Stimulated activated CD4-positive, alpha-beta T cell treated with anti-CD3 and anti-CD28 coated beads, Interleukin-4, amount 100 ng/mL, for 48 hours (primary cell): ENCODE measurements at places on chromosomes 13 and 19.
A peak's percentile ranks its signal among the peaks of the same experiment; 100 is the strongest.

DNA sequence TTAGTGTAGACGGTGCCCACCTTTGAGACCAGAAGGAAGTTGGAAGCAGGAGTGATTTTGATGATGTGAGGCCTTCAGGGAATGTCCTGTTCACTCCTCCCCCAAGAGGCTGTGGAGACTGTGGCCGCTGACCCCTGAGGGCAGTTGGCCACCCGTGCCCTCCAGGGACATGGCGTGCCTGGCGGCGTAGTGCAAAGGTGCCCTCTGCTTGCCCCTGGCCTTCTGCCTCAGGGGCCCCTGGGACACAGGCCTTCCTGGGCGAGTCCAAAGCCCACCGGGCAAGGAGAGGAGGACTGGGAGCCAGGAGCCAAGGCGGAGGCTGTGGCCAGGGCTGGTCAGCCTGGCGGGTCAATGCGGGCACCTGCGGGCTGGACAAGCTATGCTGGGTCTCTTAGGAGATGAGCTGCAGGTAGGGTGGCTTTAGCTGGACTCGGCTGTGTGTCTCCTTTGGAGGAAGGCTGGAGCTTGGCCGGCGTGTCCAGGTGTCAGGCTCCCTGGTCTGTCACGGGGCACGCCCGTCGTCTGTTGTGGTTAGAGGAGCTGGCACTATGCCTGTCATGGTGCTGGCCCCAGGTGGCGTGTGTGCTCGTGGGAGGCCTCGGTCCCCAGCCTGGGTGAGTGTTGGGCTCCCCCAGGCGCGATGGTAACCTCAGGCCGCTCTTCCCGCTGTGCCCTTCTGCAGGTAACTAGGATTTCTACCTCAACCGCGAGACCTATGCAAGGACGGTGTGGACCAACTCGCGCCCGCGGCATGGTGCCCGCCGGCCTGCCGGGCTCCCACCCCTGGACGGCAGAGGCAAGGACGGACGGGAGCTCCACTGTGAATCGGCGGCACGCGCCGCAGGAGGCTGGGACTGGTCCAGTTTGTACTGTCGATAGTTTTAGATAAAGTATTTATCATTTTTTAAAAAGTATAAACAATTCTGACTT is 6.8 kb downstream of the PLEKHJ1 start:
- no peak for DNase-seq

GRCh38 chr13:22111152-22111783 is 440.4 kb downstream of the FGF9 start:
- DNase-seq = no peak

DNA sequence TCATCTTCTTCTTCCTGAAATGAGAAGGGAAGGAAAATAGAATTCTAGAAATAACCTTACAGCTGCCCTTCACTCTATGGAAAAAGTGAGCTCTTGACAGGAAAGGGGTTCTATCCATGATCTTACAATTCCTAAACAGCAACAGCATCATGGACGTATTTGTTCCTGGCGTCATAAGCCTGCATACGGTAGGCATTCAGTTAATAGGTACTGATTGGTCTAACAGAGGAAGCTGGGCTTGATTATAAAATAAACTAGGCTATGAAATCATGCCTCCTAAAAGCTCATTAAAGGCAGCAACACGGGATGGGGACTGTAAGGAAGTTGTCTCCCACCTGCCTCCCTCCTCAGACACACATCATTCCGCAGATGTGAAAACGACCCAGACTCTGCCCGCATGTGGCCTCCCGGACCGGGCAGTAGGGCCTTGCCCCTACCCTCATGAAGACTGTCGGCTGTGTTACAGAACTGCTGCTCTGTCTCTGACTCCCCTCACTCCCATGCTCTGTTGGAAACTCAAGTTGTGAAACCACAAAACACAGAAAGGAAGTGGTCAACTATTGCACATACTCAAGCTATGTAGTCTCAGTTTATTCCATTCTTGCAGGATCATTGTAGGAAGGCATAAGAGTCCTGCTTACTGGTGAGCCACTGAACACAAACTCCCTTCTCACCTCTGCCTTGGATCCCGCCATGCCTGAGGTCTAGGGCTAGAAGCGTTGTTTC is 129.8 kb downstream of the DLEU7 start:
- DNase-seq = peak; percentile 1

DNA sequence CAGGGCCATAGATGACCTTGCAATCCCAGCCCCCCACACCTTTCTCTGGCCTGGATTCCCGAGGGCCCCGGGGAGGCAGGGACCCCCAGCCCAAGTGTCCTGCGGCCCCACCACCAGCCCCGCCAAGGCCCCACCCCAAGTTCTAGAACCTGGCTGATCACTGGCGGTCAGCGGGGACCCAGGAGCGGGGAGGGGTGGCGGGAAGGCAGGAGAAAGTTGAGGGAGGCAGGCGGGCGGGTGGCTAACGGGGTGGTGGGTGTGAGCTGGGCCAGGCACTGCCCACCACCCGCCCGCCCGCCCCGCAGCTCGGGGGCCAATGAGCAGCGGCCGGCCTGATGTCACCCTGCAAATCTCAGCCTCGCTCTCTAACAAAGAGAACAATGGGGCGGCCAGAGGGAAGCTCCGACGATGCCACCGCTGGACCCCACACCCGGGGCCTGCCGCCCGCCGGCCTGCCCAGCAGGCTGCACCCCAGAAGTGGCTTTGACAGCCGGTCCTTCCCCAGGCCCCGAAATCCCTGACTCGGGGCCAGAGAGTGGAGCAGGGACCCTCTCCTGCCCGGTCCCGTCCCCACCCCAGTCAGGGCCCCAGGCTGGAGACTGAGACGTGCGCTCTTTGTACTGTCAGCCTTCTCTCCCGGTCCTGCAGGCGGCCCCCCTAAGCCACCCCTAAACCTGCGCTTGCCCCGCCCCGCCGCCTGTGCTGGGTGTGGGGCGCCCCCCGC is 1.6 kb downstream of the MEX3D start:
- no peak for DNase-seq

DNA sequence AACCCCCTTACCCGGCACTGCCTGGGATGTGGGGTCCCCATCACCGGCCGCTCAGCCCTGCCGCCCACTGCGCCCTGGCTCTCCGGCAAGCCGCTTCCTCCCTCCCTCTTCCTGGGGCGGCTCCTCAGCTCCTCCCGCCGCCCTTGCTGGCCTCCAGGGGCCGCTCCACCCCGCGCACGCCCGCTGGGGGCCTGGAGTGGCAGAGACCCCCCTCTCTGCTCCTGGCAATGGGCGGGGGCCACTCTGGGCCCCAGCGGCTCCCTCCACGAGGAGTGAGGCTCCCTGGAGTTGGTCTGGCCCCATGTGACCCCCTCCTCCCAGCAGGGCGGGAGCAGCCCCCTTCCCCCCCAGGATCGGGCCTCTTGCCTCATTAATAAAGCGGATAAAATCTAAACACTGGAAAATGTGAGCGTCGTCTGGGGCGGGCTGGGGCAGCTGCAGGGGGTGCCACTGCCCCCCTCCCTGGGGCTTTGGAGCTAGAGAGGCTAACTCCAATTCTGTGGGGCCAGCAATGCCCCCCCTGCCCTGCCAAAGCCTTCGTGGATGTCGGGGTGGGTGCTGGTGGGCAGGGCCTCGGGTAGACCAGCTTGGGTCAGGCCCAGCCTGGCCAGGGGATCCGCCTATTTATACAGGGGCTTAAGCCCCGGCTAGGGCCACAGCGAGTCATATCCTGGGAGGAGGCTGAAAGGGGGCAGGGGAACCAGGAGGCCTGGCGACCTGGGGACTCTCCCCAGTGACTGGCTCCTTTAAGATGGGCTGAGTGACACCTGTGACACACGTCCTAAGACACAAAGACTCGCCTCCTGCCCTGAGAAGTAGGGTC is at the start of gene PTGER1:
TSS of gene PTGER1 (minus strand) at position 104 of the 823 bp plus-strand sequence. CDS start 1,034 bp downstream, outside the sequence.
- peak; percentile 39 for DNase-seq

DNA sequence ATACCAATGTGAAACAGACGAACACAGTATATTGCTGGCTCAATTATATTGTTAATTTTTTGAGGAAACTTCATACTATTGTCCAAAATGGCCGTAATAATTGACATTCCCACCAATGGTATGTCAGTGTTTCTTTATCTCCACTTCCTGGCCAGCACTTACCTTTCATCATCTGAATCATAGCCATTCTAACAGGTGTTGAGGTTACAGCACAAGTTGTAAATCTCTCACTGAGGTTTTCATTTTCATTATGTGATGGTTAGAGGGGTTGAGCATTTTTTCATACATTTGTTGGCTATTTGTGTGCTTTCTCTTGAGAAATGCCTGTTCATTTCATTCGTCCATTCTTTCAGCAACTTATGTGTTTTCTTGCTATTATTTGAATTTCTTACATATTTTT is 824.0 kb downstream of the UQCRFS1 start:
- DNase-seq = no peak

DNA sequence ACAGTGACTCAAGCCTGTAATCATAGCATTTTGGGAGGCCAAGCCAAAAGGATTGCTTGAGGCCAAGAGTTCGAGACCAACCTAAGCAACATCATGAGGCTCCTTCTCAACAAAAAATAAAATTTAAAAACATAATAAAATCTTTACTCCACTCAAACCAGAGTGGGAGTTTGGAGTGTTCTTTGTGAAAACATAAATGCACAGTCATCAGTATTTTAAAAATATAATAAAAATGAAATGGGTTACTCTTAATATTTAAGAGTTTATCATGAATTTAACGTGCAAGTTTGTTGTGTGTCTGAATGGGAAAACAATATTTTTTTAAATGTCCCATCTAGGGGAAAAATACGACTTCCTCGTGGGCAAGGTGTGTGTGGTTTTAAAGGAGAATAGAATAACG is 78.6 kb upstream of the STARD13 start:
- no peak for DNase-seq

DNA sequence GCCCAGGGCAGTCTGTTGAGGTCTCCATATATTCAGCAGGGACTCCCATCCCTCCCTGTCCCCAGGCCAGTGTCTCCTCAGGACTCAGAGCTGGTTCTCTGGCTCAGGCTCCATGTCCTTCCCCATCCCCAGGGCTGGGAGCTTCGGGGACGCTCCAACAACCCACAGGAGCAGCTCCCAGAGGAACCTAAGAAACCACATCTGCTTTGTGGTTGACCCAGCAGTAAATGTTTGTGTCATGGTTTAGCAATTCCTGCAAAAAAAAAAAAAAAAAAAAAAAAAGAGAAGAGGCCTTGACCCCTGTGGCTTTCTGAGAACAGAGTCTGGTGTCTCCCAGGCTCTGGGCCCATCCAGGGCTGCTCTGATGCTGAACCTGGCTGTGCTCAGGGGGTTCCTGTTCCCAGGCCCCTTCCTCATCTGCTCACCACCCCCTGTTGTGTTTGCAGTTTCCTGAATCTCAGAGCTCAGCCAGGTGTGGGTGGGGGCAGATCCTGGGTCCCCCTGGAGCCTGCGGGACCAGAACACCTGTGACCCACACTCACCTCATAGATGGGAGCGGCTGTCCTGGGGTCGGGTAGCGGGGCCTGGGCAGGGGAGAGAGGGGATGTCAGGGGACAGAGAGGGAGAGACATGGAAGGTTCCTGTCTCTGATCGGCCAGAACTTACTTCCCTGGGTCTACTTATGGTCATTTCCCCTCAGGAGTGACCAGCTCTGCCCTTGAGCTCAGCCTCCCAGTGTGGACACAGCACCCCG is 25.2 kb upstream of the CEACAM1 start:
- DNase-seq = no peak

DNA sequence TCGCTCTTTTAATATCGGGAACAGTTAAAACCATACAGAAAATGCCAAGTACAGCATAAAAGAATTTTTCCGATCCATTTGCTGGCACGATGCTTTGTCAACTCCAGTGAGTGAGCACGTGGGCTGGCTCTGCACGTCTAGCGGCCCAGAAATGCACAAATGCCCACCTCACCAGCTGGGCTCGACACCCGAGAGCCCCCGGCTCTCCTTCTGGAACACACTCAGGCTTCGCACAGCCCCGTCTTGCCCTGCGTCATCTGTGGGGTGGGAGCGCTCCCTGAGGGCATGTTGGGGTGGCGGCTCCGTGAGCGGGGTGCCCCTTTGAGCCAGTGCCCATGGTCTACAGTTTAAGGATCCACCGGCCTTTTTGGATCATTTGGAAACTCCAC is 24.5 kb downstream of the ATP4B start:
- DNase-seq = no peak

GRCh38 chr13:53783471-53783870 is 754.9 kb downstream of the OLFM4 start:
- DNase-seq = no peak

GRCh38 chr13:63435667-63436324 is 2020.1 kb upstream of the PCDH20 start:
- DNase-seq = no peak

GRCh38 chr13:105139380-105140285 is 1395.8 kb downstream of the EFNB2 start:
- DNase-seq = peak; percentile 25

- DNase-seq = no peak
These were observed 5.6 kb downstream of the ATP8A2 start for GRCh38 chr13:25377244-25377962.

GRCh38 chr13:27004866-27005265 is 166.7 kb downstream of the USP12 start:
- DNase-seq = no peak

- no peak for DNase-seq
These were observed 17.3 kb downstream of the PNPLA6 start for GRCh38 chr19:7552781-7553180.

GRCh38 chr13:93771227-93771626 is 544.6 kb downstream of the GPC6 start:
- DNase-seq = no peak

GRCh38 chr19:36771261-36772231 is 1.1 kb downstream of the ZNF850 start:
- peak; percentile 10 for DNase-seq

DNA sequence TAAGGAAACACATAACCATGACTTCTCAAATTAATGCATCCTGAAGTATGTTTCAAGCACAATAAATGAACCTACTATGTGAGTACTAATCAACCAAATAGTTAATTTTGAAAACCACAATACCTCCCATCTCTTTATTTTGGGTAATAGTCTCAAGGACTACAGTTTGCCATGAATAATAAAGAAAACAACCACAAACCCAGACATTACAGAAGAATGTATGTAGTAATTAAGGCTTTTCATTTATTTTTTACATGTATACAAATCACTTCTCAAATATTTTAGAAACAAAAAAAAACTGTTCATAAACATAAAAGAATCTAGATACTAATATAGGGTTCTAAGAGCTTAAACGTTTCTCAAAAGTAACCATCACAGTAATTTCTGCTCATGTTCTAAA is 6.8 kb downstream of the KATNAL1 start:
- DNase-seq = no peak

- no peak for DNase-seq
These were observed 418.1 kb upstream of the ARGLU1 start for GRCh38 chr13:106986033-106986484.

GRCh38 chr19:7004313-7004931 is 16.8 kb downstream of the MBD3L2B start:
- DNase-seq = no peak

- DNase-seq = no peak
These were observed 110.9 kb upstream of the FRY start for GRCh38 chr13:31920727-31921100.

GRCh38 chr13:55214841-55215345 is 1925.8 kb upstream of the PRR20A start:
- no peak for DNase-seq
